8988T (cell line): ENCODE measurements at places on chromosomes 1 and 21.

DNA sequence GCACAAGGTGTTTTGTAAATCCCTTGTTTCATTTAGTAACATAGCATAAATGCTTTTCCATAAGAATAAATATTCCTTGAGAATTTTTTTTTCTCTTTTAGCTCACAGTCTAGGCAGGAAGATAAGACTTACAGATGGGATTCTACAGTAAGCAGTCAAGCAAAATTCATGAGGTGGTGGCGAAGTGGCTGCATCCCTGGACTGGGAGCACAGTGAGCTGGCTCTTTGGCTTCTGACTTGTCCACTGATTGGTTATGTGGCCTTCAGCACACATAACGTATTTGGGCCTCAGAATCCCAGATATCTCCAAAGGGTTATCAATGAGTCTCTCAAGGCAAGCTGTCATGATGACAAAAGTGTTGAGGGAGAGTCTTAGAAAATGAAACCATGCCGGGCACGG is 99.8 kb downstream of the EBNA1BP2 start:
- no peak for DNase-seq

DNA sequence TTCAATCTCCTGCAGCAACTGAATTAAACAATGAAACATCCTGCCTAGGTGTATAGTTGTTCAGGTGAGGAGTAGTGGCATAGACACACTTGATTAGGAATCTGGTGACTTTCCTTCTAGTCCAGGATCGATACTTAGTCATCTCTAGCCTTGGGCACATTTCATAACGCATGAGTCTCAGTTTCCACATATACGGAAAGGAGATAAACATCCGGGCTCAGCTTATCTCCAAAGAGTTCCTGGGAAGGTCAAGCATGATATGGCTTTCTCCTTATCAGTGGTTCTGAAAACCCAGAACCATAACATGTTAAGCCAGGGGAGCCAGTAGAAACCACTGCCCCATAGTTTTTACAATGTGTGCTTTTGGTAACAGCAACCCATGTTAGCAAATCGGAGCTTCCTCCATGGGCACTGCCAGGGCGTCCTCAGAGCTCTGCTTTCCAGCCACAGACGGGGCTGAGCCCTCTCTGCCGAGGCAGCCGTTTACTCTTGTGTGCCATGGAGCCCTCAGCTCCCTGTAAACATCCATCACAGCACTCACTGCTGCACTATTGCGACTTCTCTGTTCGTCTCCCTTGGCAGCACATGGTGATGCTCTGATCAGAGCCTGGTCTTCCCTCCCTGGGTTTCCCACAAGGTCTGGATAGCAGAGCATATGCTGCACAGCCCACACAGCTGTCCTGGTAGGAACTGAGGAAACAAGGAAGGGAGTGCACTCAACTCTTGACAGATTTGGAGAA is 34.6 kb downstream of the RUNX1 start:
- DNase-seq = no peak

DNA sequence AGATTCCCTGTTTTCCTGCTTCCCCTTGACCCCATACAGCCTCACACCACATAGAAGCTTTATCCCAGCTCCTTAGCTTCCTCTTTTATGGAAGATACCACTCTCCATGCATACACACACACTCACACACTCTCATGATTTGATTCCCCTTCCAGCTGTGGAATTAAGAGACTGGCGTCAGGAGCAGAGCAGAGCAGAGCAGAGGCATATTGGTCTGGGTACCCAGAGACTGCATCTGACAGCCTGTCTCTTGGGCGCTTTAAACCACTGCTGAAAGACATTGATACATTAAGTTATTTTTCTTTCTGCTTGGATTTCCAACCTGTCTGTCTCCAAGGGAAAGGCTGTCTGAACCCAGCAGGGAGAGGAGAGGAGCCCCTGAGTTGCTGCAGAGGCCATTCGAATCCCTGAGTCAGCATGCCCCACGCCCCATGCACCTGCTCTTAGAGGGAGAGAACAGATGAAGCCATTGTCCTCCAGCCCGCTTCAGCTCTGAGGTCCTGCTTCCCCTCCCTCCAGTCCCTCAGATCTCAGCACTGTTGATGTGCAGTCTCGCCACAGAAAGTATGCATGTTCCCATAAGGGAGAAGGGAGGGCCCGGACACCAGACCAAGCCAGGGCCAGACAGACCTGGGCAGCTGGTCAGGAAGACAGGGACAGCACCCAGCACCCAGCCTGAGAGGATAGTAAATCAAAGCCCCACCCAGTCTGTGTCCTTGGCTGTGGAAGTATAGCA is 66.7 kb upstream of the GJB5 start:
- no peak for DNase-seq

DNA sequence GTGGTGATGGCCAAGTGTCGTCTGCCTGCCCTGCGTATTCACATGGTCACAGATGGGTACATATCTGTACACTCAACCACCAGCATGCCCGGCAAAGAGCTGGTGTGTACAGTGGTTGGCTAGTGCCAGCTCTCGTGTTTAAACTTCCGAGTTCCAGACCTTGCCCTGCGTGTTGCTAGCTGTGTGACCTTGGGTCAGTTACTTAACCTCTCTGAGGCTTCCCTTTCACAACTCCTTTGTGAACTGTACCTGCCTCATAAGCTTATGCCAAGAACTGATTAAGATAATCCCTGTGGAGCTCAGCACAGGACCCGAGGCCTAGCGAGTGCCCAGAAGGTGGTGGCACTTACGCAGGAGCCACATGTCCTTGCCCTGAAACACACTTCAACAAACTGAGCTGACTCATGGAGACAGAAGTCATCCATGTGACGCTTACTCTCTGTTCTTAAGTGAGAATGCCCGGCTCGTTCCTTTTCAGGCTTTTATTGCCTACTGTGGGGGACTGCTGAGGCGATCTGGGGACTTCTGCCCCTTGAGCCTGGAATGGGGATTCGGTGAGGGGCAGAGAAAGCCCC is 55.4 kb downstream of the ALPL start:
- DNase-seq = no peak
